ENCODE measurements at places on chromosomes 16 and 17. TPM values are rescaled to one million over a fixed set of nuclear protein-coding genes. Genes with fewer than 3 reads are reported as not detected.

GRCh38 chr16:72091217-72091616 is 2.2 kb downstream of the TXNL4B start:
- no peak for DNase-seq

- peak; percentile 78 for DNase-seq
Observed at GRCh38 chr16:85583491-85584181, 29.5 kb upstream of the GSE1 start.

DNA sequence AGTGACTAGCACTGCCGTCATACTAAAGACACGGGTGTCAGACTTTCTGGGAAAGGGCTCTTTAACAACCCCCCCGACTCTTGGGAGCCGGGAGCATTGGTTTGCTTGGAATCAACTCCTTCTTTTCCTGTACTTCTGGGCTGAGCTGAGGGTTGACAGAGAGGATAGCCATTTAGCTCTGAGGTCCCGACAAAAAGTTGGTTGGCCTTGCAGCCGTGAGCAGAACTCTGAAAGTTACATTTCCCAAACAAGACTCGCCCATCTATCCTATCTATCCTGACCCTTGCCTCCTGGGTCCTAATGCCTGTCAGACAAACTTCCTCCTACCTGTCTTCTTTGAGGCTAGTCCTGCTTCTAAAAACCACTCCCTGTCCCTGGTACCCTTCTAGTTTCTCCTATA is 460.8 kb upstream of the TOM1L1 start:
- DNase-seq: no peak

DNA sequence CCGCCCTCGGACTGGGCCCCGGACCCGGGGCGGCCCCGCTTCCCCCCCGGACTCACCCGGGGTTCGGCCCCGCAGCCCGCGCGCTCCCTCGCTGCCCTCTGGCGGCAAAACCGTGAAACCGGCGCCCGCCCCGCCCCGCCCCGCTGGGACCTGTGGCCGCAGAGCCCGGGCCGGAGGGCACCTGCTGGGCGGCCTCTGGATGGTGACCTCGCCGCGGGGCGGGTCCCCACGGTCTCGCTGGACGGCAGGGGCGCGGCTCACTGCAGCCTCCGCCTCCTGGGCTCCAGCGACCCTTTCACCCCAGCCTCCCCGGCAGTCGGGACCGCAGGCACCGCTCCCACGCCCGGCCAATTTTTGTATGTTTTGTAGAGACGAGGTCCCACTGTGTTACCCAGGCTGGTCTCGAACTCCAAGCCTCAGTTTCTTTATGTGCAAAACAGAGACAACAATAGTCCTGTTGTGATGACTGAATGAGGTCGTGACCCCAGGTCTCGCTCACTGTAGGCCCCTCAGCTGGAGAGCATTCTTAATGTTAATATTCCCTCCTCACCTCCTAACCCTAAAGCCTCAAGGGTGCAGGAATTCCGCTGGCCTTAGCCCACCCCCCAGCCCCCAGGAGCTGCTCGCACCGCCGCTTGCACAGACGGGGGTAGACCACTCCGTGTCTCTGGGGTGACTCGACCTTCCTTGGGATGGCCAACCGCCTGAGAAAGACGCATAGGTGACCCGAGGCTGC is 33.7 kb upstream of the RPH3AL start:
- peak; percentile 64 for DNase-seq

- no peak for DNase-seq
Observed at GRCh38 chr16:11196286-11196828, 59.6 kb downstream of the SOCS1 start.

GRCh38 chr17:48211787-48212186 is 104.2 kb downstream of the SNX11 start:
- DNase-seq: no peak

CENPX gene
- total RNA-seq: 30.1 TPM

Measured in lung microvascular endothelial cell (primary cell).